ENCODE measurements at places on chromosomes 3 and 15. TPM values are rescaled to one million over a fixed set of nuclear protein-coding genes. Genes with fewer than 3 reads are reported as not detected.

- DNase-seq = peak; percentile 2
Measured at GRCh38 chr3:115254492-115255196, 107.6 kb upstream of the ZBTB20 start.

The DGKG gene
- 0.15 TPM for total RNA-seq

- DNase-seq = no peak
Measured at GRCh38 chr3:105521770-105522169, 155.1 kb downstream of the ALCAM start.

DNA sequence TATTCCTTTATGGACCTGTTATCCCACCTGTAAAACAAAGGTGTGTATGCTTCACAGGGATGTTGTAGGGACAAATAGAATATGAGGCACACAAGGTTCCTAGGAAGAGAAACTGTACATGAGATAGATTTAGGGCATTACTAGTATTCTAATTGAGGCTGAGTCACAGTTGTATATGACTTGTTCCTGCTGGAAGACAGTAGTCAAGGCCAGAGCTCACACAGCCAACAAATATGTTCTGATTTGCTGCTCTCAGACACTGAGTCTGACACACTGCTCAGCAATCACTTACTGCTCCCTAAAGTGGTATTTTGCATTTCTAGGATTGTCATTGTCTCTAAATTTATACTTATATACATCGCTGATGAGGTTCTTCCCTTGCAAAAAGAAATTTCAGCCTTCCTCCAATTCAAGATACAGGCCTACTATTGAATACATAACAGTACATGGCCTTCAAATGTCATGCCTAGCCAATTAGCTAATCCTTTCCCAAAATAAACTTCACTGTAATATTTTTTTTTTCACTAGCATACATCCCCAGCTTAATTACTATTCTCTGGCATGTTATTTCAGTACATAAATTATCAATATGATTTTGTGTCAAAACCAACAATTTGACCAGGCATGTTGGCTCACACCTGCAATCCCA lies 69.8 kb downstream of the TIGIT start:
- DNase-seq = peak; percentile 76

- DNase-seq = no peak
Measured at GRCh38 chr15:62846131-62846804, 196.3 kb upstream of the TPM1 start.

GRCh38 chr3:58419780-58420507 lies 13.7 kb downstream of the PDHB start:
- DNase-seq = peak; percentile 49

DNA sequence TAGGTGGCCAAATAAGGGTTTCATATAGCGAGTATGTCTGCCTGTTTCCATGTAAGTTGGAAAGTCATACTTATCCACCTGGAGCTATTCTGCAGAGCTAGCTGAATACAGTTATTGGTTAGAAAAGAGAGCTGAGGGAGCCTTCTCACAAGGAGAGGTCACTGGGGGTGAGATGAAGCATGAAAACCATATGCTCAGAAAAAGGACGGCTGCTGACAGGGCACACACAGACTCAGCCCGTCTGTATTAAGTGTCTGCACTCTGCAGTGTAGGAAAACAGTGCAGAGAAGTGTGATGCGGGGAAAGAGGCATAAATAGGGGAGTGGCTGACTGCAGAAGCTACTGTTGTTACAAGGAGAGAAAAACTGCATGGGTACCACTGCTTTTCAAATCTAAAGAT lies 58.2 kb downstream of the C3orf70 start:
- DNase-seq = no peak

DNA sequence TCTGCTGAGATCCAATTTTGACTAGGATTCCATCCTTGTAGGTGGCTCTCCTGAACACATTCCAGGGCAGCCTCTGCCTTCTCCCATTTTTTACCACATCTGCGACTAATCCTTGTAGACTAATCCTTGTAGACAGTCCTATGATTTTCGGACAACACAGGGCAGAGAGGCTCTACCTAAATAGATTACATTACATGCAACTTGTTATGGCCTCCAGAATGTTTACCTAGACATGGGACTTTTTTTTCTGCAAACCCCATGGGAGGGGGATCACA lies 239.3 kb upstream of the WNT5A start:
- DNase-seq = no peak

- DNase-seq = peak; percentile 53
Measured at GRCh38 chr3:123396171-123397049, 52.5 kb downstream of the ADCY5 start.

The GOLGA8K gene
- 0.40 TPM for total RNA-seq

DNA sequence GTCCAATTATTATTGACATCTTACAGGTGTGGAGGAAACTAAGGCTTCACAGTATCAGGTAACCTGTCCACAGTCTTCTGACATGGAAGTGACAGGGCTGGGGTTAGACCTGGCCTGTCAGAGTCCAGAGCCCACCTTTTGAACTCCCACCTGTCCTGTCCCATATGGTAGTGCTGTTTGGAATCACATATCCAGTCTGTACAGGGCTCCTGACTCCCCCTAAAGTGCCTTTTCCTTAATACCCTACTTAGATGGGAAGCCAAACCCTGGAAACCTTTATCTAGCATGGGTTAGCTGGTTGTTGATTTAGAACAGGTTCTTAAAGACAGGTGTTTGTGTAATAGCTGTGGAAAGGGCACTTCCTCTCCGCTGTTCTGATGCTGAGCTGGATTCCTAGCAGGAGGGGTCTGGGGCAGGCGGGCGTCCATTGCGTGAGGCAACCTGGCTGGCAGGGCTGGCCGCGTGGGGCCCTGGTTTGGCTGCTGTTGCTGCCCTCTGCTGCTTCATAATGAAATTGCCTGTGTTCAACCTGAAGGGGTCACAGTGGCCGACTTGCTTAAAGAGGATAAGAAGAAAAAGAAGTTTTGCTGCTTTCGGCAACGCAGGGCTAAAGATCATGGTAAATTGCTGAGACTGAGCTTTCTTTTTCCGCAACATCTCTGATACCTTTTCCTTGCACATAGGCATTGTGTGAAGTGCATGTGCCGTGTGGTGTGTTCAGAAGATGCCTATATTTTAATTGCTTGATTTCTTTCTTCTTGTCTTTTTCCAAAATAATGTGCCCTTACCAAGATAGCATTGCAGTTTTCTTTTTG lies 136.2 kb downstream of the CHDH start:
- DNase-seq = peak; percentile 43

The GATA2 gene
- total RNA-seq = 4.3 TPM

- no peak for DNase-seq
Measured at GRCh38 chr3:36964817-36965216, 20.0 kb upstream of the TRANK1 start.

DNA sequence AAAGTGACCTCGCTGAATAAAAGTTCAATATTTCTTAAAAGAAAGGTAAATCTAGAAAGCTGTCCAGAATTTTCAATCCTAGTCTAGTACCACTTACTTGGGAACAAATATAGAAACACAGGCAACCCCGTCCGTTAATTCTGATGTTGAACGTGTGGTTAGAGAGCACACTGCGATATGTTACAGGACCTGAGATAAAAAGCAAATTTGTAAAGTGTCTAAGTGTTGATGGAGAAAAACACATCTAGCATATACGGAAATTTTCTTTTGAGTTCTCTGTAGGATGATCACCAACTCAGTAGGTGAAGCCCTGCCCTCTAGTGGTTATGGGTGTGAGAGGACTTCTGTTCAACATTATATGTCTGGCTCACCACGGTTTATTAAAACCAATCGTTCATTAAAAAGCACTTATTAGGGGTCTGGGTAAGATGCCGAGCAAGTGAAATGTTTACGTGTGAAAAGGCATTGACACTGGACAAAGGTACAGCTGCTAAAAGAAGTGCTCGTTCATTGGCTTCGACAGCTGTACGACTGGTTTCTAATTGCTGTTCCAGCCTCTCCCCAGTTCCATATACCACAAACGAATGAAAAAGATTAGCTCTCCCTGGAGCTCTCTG lies 1.0 kb upstream of the ATP2C1 start:
- DNase-seq = peak; percentile 81

The SH3GL3 gene
- 0.35 TPM for total RNA-seq

DNA sequence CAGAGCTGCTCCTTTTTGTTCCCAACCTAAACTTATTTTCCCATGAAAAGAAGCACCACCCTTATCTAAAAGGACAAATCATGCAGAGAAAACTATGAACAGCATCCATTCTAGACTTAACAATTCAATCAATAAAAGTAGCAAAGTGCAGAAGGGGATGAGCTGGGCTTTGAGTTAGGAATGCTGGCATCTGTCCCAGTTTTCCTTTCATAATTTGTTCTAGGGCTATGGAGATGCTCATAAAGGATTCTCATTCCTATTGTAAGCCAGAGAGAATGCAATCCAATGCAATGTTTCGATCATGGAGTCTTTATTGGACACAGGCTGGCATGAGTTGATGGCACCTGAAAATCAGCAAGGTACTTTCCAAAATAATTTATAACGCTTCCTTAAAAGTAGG lies 330.6 kb downstream of the VPS13C start:
- DNase-seq = no peak

The STIMATE gene
- 12.1 TPM for total RNA-seq

- DNase-seq = no peak
Measured at GRCh38 chr3:78798266-78798832, 969.4 kb downstream of the ROBO1 start.

The MDFIC2 gene
- not detected for total RNA-seq

DNA sequence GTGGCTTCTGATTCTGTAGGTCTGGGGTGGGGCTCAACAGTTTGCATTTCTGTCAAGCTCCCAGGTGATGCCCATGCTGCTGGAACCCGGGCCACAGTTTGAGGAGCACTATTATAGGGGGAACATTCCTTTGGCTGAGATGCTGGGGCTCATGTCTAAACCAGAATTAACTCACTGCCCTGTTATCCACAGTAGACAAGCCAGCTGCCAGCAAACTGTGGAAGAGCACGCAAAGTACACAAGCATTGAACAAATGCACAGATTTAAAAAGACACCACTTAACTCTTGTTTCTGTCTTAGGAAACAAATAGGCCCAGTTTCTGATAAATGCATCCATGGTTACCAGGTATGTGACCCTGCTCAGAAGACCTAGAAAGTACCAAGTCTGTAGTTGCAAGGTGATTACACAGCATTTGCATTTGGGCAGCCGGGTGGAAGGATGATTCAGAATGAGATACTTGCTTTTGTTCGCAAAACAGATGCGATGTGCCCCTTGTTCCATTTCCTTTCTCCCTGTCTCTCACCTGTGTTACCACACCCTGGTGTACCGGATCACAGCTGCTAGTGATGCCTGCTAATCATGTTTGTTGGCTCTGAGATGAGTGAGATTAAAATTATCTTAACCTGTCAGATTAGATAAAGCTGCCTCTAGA lies 12.4 kb downstream of the GYG1 start:
- peak; percentile 83 for DNase-seq

The MAGEL2 gene
- not detected for total RNA-seq

DNA sequence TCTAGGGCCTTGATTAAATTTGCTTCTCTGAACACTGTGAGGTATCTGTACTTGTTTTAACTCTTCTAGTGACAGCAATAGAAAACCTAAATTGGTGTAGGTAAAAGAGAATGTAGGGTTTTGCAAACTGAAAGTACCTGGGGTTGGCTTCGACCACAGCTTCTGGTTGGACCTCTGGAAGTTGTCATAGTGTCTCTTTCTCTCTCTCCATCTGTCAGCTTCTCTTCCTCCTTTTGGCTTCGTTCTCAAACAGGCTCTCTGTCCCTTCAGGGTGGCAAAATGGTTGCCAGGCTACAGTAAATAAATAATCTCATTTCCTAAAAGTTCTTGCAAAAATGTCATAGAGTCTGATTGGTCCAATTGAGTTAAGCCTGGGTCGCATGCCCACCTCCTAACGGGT lies 149.3 kb upstream of the CTDSPL start:
- no peak for DNase-seq

GRCh38 chr3:73225991-73226390 lies 164.5 kb downstream of the EBLN2 start:
- DNase-seq = no peak

The ISLR gene
- total RNA-seq = not detected

DNA sequence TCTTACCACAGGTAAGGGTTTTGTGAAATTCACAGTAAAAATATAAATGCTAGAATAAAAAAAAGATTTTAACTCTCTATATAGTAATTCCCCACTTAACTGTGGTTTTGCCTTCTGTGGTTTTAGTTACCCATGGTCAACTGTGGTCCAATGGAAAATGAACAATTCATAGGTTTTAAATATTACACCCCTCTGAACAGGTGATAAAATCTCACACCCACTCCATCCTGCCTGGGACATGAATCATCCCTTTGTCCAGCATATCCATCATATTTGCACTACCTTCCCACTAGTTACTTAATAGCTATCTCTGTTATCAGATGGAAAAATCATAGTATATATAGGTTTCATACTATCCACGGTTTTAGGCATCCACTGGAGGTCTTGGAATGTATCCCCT lies 49.2 kb downstream of the HDGFL3 start:
- peak; percentile 30 for DNase-seq

The TRMT10C gene
- total RNA-seq = 61.0 TPM

The SCN5A gene
- total RNA-seq = 0.20 TPM

GRCh38 chr15:39817892-39818291 lies 35.3 kb upstream of the FSIP1 start:
- no peak for DNase-seq

The KCNMB3 gene
- 2.1 TPM for total RNA-seq

DNA sequence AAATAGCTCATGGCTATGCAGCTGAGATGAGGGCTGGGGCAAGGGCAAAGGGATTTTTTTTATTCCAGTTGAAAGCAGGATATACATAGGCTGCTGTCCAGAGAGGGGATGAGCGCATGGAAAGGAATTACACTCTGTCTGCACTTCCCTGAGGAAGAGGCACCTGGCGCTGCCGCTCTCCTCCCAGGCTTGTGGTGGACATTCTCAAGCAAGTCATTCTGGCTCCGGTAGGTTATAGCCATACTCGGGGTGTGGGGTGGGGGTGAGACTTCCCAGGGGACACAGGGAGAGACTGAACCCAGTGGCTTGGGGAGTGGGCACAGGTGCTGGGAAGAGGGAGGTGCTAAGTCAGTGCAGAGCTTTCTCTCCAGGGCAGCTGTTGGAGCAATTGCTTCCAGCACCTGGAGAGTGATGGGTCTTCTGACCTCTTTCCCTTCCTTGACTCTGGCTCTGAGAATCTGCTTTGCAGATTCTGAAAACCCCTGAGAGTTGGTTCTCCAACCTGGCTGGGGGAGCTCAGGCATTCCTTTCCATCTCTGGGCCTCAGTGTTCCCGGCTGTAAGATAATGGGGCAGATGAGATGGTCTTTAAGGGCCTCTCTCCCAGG lies 24.3 kb downstream of the CYP8B1 start:
- no peak for DNase-seq

The CSPG4 gene
- 0.35 TPM for total RNA-seq

GRCh38 chr3:78878789-78879188 lies 889.0 kb downstream of the ROBO1 start:
- no peak for DNase-seq
